GDM1 (cell line): ENCODE measurements at places on chromosomes 1 and 21.

DNA sequence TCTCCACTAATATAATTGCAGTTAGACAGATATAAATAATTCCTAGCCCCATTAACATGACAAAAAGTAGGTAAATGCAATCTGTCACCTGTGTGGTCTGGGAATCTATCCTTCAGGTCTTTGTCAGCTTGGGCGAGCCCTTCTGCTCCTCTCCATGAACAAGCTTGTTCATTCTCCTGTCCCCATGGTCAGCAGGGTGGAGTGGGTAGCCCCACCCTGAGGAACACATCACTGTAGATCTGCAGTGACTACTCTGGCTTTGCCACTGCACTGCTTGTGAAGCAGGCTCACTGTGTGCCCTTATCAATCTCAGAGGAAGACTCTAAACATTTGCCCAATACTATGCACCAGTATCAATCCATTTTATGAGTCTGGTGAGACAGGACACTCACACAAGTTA, 279.0 kb downstream of the MATN1 start:
- no peak for DNase-seq

GRCh38 chr1:57248830-57249229, 175.0 kb downstream of the DAB1 start:
- DNase-seq, result no peak

- DNase-seq, result no peak
Measured at GRCh38 chr1:171126504-171126903, 35.8 kb downstream of the FMO3 start.

DNA sequence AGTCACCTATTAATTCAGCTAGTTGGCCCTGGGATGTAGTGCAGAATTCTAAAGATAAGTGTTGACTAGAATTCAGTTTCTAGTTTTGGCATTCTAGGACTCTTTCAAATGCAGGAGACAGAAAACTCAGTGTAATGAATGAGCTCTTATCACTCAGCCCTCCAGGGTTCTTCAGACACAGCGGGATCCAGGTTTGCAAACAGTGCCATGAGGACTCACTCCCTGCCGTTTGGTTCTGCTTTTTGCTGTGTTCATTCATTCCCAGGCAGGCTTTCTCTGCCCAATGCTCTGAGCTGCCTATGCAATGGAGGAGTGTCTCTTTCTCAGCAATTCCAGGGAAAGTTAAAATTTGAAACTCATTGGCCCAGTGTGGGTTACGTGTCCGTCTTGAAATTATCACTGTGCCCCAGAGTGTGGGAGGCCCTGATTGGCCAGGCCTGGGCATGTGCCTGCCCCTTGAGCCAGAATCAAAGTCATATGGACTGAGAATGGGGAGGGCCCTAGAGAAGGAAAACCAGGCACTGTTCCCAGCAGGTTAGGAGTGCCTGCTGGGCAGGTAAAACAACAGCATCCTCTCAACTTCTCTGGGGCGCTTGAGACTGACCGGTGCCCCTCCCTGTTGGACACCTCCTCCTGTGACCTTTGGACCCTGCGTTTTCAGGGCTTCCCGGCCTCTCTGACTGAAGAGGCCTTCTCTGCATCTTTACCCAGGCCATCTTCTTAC, 43.4 kb downstream of the TMEM51 start:
- DNase-seq, result no peak

GRCh38 chr21:38970765-38971164, 165.0 kb downstream of the ETS2 start:
- no peak for DNase-seq

- no peak for DNase-seq
Measured at GRCh38 chr1:55724551-55725325, 509.6 kb upstream of the USP24 start.

DNA sequence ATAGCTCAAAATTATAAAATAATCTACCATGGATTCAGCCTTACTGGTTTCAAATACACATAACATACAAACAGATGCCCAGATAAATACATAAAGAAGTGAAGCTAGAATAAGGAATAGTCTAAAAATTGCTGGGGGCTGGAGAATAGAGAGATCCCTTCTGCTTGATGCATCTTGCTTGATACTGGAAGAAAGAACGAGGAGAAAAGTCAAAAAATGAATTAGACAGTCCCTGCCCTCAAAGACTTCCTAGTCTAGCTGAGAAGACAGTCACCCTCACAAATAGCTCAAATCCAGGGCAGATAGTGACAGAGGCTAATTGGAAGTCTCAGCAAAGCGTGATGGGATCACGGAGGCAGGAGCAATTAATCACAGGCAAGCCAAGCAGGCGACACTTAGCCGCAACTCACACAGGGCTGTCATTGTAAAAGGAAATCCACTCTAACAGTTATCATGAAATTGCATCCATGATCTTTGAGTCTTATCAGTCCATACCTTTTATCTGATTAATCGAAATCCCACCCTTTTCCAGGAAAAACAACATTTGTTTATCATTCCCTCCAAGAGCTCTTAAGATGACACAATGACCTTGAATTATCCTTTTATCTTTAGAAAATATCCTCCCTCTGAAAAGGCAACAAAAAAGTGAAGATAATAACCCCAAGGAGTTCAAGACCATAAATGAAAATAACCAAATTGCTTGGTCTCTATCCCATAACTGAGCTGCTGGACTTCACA, 59.7 kb upstream of the TIAM1 start:
- no peak for DNase-seq

DNA sequence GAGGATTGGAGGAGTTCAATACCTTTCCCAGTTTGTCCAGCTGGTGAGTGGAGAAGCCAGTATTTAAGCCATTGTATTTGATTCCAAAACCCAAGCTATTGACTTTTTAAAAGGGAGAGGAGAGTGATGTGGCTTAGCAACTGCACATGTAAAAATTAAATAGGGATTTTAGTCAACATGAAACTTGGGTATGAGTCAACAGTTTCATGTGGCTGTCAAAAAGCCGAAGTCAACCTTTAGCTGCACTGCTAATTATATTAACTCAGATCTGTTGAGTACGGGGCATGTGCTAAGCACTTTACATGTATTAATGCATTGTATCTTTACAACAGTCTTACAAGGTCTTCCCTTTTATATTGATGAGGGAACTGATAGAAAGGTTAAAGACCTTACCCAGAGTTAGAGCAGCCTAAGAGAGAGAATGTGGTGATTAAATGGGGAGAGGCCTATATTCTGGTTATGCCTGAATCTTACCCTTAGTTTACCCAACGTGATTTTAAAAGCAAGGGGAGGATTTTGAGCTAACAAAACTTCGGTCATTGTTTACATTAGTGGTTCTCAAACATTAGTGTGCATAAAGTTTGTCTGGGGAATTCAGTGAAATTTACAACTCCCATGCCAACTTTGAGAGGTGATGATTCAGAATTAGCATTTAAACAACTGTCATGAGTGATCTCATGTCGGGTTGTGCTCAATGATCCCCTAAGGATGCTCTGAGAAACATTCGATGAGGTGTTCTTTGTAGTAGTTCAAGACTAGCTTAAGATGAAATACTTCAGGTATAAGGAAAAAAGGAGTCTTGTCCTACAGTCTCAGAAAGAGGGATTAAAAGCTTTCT, 6.9 kb upstream of the SLC35F3 start:
- DNase-seq, result no peak

GRCh38 chr21:16423921-16424320, 694.1 kb downstream of the USP25 start:
- DNase-seq, result no peak

DNA sequence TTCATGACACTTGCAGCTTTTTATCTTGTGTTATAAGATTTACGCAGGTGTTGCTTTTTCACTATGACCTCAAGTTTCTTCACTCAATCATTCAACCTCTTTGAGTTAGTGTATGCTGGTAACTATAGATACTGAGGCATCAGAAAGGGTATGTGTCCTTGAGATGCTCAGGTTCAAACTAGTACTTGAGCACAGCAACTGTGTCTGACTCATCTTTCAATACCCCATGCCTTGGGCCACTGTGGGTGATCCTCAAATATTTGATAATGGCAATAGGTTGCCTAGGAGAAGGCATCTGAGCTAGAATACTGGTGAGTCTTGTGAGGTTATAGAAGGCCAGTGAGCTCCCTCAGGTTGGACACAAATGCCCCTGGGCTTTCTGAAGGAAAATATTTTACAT, 88.1 kb upstream of the SPATA6 start:
- no peak for DNase-seq

DNA sequence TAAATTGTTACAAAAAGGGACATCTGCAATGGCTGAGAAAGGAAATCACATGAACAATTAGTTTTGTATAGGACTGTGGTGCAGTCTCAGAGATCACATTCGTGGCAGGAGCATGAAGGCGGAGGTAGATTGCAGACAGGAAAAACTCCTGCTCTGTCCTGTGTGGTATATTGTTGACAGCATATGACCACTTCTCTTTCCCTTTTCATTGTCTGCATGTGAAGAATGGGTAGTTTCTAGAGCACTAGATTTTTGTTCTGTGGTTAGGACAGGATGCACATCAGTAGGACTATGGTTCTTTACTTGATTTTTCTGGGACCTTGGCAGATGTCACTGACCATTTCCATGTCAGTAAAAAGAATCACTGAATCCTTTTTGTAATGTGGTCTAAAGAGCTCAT, 625.9 kb upstream of the PKN2 start:
- DNase-seq, result peak; percentile 6

- DNase-seq, result no peak
Measured at GRCh38 chr1:162151900-162152829, 82.7 kb downstream of the NOS1AP start.

DNA sequence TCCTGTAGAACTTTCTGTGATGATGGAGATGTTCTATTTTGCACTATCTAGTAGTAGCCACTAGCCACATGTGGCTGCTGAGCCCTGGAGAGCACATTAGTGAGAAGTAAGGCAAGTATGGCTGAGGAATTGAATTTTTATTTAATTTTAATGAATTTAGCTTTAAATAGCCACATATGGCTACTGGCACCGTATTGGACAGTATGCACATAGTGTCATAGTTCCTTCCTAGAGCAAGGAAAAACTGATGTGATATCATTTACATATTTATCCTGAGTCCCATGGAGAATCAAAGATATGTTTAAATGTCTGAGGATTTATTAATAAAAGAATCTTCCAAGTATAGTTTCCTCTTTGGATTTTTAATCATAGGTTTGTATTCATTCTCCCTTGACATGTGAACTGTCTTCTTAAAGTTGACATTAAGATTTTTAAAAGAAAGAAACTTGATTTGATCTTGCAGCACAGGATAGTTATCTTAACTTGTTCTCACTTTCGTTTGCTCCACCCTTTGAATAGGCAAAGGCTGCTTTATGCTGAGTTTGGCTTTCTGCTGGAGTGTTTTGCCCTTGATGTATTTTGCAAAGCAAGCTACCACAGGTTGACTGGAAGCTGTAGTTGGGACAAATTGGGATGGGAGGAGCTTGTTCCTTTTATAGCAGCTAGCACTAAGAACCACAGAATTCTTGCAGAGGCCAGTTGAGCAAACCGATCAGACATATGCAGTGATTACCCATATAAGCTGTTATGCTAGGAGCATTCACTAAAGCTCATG, 129.7 kb downstream of the VPS13D start:
- DNase-seq, result no peak
